ENCODE measurements at places on chromosomes 2 and 18.

DNA sequence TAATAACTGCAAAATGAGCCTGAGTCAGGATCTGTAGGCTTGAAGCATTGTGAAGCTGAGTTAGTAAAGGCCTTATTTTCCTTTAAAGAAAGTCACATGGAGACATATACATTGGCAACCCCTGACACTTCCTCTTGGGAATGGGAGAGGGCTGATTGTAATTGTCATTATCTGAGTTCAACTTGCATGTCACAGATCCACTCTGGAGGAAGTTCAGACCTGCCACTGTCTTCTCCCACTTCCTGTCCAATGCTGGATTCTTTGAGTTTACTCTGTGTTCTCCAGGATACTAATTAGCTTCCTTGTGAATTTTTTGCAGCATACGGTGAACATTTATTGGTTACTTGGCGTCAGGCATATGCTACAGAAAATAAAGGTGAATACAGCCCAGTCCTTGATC, 34.1 kb downstream of the SMARCAL1 start:
- no peak for DNase-seq

GRCh38 chr2:185610301-185610700, 128.3 kb upstream of the FSIP2 start:
- DNase-seq: no peak

- DNase-seq: no peak
Observed at GRCh38 chr2:201880579-201880978, 74.2 kb downstream of the CDK15 start.

GRCh38 chr2:30232801-30233130, 1.4 kb downstream of the LBH start:
- DNase-seq: peak; percentile 44

- no peak for DNase-seq
Observed at GRCh38 chr2:114925296-114926255, 483.1 kb downstream of the DPP10 start.

DNA sequence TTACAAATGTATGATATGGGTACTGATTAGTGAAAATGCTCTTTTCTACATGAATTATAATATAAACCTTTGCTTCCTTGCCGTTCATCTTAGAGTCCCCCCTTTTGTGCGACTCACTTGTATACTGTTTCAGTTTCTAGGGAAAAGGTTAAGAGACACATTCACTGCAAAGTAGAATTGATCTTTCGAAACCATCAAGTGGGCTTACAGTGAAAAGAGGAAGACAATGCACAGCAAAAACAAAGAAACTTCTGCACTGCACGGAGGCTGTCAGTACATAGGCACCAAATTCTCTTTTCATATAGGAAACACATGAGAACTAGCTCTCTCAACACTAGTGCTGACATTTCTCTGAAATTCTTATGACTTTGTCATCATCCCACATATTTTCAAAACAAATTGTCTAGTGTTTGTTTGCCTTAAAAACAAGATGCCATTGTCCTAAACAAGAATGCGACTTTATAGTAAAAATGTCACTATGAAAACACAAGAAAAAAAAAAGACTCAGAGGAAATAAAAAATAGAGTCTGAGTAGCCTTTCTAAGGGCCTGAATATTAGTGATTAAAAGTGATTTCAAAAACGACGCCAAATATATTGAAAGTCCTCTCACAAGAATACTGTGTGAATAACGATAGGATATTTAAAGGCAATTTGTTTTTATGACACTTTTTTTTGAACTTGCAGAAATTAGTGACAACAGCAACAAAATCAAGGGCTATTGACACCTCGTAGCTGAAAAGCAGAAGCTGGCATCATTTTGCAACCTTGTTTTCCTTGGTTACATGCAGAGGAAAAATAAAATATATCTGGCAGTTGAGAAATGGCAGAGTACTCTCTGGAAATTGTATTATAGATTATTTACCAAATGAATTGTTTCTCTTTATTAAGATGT, 827.0 kb downstream of the BCL11A start:
- no peak for DNase-seq

GRCh38 chr2:11022591-11023273, 111.0 kb downstream of the KCNF1 start:
- no peak for DNase-seq

DNA sequence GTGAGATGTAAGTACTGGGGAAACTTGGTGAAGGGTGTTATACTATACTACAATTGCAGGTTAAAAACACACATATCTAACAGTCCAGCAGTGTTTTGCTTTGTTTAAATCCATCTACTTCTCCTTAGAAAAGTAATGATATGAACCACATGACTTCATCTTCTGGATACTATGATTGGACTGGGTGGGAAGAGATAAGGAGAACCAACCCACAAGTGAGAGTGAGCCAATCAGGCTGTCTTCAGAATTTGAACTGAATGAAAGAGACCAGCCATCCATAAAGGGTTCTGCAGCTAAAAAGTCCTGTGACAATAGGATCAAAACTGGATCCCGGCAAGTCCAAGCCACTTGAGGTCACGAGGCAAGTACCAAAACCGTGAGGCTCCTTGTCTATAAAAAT, 46.6 kb downstream of the KANSL3 start:
- no peak for DNase-seq

DNA sequence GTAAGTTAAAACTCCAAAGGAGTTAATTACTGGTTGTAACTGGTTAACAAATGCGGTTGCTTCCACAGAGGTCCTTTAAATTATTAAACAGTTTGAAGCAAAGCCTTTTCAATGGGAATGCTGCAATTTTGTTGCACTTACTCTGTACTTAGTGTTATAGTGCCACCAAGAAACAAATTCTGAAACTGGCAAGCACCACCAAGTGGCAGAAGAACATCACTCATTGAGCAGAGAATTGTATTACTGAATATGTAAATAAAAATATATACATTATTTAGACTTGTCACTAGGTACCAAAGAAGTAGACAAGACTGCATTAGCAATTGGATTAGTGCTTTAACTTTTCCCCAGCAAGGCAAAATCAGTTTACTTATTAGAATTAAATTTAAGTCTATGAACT, 2.6 kb upstream of the TMEFF2 start:
- DNase-seq: no peak

GRCh38 chr2:159963700-159964099, 98.7 kb downstream of the PLA2R1 start:
- DNase-seq: no peak

DNA sequence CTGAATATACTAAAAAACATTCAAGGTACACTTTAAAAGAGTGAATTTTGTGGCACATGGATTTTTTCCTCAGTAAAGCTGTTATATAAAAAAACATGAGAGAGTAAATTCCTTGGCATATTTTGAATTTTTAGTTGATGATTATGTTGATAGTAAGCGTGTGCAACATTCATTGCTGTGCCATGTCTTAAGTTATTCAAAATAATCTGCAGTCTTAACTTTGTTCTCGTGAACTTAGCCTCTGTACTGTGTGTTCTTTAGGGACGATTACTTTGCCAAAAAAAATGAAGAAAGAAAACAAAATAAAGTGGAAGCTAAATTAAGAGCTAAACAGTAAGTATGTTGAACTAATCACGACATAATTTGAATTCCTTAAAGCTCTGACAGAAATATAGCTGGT, 9.6 kb downstream of the SSB start:
- DNase-seq: no peak

DNA sequence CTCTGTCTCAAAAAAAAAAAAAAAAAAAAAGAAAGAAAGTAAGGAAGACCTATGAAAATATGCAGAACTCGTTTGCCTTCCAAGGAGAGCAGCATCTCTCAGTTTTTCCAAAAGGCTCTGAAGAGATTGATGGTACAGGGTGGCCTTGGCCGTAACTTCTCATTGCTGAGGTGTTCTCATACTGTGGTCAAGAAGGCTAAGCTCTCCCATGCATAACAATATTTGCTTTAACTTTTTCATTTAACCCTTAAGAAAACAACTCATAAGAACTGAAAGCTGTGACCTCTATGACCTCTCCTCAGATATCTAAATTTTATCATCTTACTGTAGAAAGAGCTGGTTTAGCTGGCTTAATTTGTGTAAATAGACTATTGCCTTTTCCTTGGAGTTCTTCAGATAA, 37.1 kb upstream of the GATA6 start:
- no peak for DNase-seq

GRCh38 chr18:47485221-47485797, 233.8 kb upstream of the SKOR2 start:
- DNase-seq: no peak

DNA sequence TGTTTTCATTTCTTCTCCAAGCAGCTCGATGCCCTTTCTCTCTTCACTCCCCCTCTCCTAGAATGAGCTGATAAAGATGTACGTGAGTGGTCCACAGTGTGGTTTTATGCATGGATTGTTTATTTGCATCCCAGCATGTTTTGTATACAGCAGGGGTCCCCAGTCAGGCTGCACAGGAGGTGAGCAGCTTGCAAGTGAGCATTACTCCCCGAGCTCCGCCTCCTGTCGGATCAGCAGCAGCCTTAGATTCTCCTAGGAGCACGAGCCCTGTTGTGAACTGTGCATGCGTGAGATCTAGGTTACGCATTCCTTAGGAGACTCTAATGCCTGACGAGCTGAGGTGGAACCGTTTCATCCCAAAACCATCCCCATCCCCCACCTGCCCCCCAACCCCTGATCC, 262.6 kb downstream of the AGAP1 start:
- no peak for DNase-seq

DNA sequence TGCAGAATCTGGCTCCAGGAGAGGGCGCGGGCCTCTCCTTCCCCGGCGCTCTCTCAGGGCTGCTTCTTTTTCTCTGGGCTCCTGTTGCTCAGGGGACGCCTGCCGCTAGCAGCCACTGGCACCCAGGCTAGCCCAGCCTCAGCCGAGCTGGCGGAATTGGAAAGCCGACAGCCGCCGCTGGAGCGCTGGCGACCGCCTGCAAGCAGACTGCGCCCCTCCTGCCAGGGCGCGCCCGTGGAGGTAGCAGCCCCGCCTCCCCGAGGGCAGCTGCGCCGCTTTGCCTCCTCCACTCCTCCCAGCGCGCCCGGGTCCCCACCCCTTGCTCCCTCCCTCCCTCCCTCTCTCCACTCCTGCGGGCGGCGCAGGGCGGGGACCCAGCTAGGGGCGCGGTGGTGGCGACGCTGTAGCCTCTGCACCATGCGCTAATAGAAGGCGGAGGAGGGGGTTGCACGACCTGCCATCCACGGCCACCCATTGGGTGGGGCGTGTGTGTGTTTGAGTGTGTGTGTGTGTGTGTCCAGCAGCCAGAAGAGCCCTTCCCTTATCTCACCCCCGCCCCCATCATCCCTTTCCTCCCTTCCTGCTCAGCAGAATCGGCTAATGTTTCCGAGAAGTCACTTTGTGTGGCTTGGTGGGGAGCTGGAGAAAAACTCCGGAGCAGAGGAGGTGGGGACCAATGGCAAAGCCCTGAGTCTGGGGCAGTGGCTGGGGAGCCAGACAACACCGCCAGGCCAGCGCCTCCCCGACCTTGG, at the start of gene SCN9A:
Gene SCN9A, minus strand, starts transcription at position 209 of the 752 bp plus-strand sequence. CDS start 64,188 bp downstream, outside the sequence.
- no peak for DNase-seq

- DNase-seq: no peak
Observed at GRCh38 chr2:120344976-120345581, 857 bp upstream of the INHBB start.

DNA sequence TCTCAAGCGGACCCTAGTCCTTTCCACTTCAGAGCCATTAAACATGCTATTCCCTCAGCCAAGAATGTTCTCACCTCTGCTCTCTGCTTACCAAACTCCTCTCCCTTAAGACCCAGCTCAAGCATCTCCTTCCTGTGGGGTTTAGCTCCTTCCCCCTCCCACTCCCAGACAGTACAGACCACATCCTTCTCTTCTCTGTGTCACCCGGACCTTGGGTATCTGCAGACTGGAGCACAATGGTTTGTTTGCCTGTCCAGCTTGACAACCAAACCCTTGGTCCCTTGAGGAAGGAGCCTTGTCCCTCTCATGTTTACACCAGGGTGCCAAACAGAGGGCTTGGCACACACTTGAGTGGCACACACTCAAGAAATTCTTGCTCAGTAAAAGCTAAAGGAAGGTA, 4.1 kb upstream of the CD8A start:
- DNase-seq: no peak

Data from effector CD8-positive, alpha-beta T cell (primary cell).